ENCODE measurements at places on chromosomes 3 and 15.

GRCh38 chr3:195208183-195208582 is 62.8 kb downstream of the XXYLT1 start:
- DNase-seq = no peak

DNA sequence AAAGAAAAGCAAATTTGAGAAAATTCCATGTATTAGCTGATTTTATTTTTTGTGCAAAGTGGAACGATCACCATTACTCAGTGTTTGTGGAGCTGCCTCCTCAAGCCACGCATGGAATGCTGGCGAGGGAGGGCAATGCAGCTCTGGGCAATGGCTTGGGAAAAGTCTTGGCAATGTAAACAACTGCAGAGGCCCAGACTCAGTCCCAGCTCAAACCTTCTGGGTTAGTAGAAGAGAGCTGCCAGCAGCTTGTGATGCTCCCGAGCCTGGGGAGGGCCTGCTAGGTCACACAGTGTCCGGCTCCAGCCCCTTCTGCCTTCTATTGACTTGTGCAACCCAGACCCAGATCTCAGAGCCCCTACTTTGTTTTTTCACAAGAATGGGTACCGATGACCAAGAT is 4.3 kb downstream of the EPHB1 start:
- DNase-seq = no peak

DNA sequence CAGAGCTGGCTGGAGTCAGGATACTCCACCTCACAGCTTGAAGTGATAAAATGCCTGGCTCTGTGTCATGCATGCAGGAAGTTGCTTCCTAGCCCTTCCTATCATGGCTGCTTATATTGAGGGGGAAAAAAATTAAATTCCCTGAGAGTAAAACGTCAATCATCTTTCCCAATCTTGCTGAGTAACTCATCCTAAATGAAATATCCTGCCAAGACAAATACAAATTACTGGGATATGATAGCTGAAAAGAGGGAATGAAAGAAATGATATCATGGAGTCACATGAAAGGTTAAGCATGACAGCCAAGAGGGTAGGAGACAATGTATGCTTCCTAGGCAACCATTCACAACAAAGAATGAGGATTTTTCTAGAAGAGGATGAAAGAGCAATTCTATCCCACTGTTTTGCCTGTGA is 110.6 kb downstream of the ABI3BP start:
- DNase-seq = no peak

DNA sequence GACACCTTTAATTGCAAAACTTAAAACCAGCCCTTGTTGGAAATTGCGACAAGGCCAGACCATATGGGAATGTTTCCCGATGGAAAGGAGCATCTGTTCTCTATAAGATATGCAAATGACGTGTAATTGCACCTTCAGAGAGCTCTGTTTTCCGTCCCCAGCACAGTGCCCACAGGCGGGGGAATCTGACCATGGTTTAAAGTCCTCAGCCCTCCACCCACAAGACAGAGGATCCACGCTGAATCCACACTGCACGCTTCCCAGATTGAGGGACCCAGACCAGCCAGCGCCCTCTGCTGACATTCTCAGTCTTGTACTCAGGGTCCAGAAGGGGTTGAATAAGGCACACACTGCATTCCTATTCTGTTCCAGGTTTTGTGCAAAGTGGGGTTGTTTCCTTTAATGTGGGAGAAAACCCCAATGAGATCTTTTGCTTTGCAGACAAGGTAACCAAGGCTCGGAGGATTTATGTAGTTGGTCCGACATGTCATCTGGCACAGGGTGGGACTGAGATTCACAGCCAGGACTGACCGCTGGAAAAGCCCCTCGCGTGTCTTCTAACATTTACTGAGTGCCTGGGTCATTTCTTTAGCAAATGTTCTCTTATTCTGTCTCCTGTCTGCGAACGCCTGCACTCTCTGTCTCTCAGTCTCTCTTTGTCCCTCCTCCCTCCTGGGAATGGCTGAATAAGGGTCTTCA is 36.8 kb upstream of the KLHL25 start:
- DNase-seq = no peak

DNA sequence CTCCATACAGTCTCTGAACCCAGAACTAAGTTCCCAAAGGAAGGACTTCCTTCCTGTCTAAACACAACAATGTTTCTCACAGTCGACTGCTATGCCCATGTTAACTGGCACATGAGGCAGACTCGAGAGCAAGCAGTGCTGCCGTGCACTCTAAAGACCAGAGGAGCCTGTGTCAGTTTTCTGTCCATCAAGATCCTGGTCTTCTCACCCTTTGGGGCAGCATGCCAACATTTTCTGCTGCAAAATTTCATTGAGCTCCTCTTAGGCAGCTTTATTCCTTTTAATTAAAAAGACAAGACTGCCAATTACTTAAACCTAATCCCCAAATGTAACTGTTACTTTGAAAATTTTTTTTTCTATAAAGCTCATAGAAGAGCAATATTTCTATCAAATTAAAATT is 205.1 kb downstream of the GAP43 start:
- no peak for DNase-seq

DNA sequence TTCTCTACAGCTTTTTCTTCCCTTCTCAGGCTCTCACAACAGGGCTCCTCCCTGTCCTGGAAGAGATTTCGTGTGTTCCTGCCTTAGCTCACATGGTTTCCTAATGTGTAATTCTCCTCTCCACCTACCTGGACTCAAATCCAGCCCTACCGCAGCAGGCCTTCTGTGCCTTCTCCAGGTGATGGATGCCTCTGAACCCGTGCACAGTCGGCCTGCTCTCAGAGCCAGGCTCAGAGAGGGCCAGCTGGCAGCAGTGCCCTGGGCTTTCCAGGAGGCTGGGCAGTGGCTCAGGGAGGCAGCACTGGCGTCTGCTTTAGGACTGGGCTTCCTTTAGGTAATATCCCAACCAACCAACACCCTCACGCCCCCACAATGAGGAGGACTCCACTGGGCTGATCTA is 123.2 kb upstream of the TMC3 start:
- no peak for DNase-seq

DNA sequence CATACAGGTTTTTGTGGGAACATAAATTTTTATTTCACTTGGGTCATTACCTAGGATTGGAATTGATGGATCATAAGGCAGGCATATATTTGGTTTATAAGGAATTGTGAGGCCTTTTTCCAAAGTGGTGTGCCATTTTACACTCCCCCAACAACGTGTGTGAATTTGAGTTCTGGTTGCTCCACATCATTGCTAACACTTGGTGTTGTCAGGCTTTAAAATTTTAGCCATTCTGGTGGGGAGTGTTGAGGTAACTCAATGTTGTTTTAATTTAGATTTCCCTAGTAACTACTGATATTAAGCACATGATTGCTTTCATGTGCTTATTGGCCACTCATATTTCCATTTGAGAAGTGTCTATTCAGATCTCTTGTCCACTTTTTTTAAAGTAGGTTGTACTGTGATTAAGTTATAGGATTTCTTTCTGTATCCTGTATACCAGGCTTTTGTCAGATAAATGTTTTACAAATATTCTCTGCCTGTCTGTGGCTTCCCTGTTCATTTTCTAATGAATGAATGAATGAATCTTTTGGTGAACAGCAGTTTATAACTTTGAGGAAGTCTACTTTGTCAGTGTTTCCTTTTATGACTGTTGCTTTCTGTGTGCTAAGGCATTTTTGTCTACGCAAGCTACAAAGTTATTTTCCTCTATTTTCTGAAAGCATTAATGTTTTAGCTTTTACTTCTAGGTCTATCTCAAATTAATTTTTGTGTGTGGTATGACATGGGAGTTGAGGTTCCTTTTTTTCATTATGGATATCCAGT is 17.9 kb upstream of the NR2C2 start:
- no peak for DNase-seq

GRCh38 chr3:15384510-15385237 is 42.7 kb downstream of the METTL6 start:
- no peak for DNase-seq

DNA sequence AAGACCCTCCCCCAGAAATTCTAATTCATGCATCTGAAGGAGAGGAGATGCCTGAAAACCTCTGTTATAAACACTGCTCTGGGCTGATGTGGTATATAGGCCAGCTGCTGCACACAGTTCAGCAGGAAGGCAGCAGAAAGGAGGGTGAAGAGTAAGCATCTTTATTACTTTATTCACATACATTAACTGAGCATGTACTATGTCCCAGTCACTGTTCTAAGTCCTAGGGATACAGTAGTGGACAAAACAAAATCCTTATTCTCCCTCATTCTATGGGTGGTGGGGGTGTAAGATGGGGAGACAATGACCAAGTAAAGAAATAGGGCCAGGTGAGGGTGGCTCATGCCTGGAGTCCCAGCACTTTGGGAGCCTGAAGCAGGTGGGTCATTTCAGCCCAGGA is 17.8 kb upstream of the CHRNB4 start:
- no peak for DNase-seq

DNA sequence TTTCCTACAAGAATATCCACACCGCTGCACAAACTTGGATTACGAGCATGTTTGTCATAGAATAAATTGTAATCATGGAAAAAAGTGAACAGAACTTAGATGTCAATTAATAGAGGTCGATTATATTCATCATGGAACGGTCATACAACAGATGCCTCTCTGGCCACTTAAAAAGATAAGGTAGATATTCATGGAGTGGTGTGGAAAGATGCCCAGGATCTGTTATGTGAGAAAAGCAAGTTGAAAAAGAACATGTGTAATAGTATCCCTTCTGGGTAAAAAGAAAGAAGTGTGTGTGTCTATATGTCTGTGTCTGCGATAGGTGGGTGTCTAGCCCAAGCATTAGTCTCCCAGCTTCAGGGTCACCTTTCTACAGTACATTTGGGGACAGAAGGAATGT is 113.3 kb downstream of the ANP32A start:
- DNase-seq = no peak

GRCh38 chr3:126926684-126927400 is 56.1 kb upstream of the PLXNA1 start:
- DNase-seq = no peak

- DNase-seq = no peak
Observed at GRCh38 chr3:43768381-43768973, 77.7 kb downstream of the ABHD5 start.

- DNase-seq = no peak
Observed at GRCh38 chr3:106673926-106674569, 703.2 kb upstream of the CCDC54 start.

- no peak for DNase-seq
Observed at GRCh38 chr3:73451301-73451944, 173.3 kb downstream of the PDZRN3 start.

DNA sequence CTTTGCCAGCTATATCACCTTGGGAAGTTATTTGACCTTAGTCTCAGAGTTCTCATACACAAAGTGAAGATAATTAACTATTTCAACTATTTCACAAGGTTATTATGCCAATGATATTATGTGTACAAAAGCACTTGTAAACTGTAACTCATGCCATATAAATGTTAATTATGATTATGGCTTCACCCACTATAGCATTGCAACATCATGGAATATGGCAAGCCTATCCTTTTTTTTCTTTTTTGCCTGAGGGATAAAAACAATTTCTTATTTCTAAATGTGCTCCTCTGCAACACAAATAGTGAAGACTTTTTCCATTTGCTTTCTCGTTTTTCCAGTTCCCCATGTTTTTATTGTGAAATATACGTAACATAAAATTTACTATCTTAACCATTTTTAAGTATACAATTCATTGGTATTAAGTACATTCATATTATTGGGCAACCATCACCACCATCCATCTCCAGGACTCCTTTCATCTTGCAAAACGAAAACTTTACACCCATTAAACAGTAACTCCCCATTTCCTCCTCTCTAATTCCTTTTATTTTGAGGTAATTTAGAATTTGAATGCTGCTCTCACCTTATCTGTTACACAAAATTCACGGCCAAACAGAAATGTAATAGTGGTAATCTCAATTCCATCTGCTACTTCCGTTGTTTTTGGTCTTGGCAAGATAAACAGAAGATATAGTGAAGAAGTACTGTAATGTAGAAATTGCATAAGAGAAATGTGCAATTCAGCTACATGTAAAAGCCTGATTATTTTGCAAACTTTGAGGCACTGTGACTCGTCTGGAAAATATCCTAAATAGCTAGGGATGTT is 46.3 kb downstream of the NANOGP8 start:
- DNase-seq = no peak

DNA sequence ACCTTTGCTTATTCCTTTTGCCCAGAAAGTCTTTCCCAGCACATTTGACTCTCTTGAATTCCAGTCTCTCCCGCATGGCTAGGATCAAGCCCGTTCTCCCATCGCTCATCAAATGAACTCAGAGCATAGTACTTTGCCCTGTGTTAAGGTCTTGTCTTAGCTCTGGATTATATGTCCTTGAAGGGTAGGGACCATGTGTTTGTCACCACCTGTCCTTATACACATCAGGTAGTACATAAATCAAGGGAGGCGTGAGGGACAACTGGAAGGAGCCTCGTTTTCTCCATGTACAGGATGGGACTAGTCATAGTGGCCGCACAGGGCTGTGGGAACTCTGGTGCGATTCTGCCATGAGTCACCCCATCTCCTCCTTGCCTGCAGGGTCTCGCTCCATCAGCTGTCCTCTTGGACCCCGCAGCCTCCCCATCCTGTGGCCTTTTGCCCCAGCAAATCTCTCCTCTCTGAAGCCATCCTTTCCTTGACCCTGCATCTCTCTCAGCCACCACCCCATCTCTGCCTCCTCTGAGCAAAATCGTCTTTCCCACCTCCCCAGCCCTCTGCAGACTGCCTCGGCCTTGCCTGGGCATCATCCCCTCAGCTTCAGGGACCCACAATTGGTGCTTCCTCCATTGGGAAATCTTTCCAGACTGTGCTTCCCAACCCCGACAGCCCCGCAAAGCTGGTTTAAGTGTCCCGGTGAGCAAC is 33.4 kb upstream of the RAB6B start:
- no peak for DNase-seq

GRCh38 chr3:71902258-71903111 is 117.5 kb upstream of the PROK2 start:
- DNase-seq = no peak

GRCh38 chr15:77002436-77002835 is 7.5 kb downstream of the PSTPIP1 start:
- no peak for DNase-seq

GRCh38 chr3:196340466-196340865 is 2.3 kb upstream of the TM4SF19 start:
- DNase-seq = no peak

GRCh38 chr3:25493246-25493645 is 65.2 kb downstream of the RARB start:
- DNase-seq = no peak

- DNase-seq = no peak
Observed at GRCh38 chr3:102980355-102980696, 545.5 kb downstream of the ZPLD1 start.

DNA sequence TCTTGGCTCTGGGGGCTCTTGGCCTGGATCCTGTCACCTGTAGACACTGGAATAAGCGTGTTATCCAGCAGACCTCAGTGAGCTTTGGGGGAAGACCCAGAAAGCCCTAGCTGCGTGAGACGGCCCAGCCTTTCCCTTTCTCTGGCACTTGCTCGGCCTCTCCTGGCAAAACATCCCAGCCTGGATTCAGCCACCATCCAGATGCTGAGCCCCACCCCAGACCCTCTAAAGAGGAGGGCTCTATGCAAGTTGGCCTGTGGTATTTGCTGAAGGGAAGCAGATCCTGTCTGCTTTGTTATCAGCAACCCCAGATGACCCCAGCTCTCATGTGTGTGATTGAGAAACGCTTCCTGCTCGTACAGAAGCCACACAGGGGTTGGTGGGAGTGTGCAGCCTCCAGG is 267.2 kb downstream of the FAM43A start:
- no peak for DNase-seq

GRCh38 chr3:24316887-24317383 is 177.7 kb downstream of the THRB start:
- DNase-seq = no peak
